Fibroblast of skin of left quadriceps (primary cell): ENCODE measurements at places on chromosomes 1 and 21.
A peak's percentile ranks its signal among the peaks of the same experiment; 100 is the strongest.

DNA sequence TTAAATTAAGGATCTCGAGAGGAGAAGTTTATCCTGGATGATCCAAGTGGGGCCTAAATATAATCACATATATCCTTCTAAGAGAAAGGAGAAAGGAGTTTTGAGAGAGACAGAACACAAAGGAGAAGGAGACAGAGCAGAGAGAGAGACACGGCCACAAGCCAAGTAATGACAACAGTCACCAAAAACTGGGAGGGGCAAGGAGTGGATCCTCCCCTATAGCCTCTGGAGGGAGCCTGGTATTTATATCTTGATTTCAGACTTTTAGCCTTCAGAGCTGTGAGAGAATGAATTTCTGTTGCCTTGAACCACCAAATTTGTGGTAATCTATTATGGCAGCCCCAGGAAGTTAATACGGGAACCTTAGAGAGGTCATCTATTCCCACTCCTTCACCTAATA is 49.5 kb upstream of the CD1D start:
- no peak for DNase-seq

- no peak for DNase-seq
Measured at GRCh38 chr1:244010191-244010590, 40.9 kb upstream of the ZBTB18 start.

DNA sequence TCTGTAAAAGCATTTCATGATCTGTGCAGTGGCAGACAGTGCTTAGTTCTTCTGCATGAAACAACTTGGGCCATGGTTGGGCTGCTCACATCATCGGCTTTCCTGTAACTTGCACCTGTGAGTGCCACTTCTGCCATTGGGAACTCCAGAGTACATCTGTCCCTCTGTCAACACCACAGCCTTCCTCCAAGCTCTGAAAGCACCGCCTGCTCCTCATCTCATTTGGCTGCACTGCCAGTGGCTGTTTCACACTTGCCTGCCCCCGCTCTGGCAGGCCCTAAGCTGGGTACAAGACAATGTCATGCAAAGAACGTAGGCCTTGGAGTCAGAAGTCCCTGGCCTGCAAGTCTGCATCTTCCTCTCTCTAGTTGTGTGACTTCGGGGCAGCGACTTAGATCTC is 46.4 kb downstream of the DDX20 start:
- no peak for DNase-seq

GRCh38 chr1:64269558-64269884 is 66.1 kb downstream of the UBE2U start:
- DNase-seq, result no peak

- DNase-seq, result no peak
Measured at GRCh38 chr1:119787776-119788175, 19.1 kb upstream of the HMGCS2 start.

DNA sequence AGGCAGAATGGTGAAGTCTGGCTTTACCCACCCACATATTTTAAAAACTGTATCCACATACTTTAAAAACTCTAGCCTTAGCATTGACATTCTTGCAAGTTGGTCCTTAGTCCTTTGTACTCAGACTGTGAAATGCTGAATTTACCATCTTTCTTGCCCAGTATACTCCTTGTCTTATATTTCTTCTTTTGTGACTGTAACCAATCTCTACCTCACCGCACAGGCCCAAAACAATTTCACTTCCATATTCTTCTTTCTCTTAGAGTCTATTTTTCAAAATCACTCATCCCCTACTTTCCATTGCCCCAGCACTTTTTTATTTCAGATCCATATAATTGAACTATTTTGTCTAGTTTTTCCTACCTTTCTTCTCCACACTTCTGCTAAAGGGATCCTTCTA is 892.4 kb upstream of the B3GALT2 start:
- DNase-seq, result no peak

DNA sequence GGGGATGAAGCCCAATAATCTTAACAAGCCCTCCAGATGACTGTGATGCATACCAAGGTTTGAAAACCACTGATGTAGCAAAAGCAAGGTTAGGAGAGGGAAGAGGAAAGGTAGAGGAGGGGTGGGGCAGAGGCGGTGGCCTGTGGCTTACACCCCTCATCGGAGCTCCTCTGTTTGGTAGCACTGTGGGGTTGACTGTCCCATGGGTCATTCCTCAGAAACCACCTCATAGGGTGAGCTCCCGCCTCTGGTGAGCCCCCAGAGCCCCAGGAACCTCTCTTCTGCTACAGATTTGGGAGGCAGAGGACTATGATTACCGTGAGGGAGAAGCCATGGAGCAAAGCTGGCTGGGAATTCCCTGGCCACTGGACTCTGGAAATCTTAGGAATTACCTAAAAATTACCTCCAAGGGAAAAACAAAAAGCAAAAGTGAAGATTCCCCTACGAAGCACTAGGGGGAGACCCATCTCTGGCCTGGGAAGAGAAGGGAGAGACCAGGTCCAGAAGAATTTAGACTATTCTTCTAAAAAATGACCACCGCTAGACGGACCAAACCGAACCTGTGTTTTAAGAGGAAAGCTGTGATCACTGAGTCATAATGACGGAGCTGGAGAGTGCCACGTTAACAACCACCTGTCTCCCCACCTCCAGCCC is 1.5 kb upstream of the RASSF5 start:
- DNase-seq, result no peak

GRCh38 chr1:9503001-9503675 is 36.1 kb upstream of the SLC25A33 start:
- DNase-seq, result no peak

DNA sequence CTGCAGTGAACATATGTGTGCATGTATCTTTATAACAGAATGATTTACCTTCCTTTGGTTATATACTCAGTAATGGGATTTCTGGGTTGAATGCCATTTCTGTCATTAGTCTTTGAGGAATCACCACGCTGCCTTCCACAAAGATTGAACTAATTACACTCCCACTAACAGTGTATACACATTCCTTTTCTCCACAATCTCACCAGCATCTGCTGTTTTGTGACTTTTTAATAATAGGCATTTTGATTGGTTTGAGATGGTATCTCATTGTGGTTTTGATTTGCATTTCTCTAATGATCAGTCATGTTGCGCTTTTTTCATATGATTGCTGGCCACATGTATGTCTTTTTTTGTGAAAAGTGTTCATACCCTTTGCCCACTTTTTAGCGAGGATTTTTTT is 680.5 kb downstream of the PTPRC start:
- peak; percentile 32 for DNase-seq
